ENCODE measurements at places on chromosomes 1 and 21.

- no peak for DNase-seq
These were observed 33.6 kb upstream of the DISP1 start for GRCh38 chr1:222781251-222781650.

- DNase-seq = no peak
These were observed 35.8 kb downstream of the FMO3 start for GRCh38 chr1:171126504-171126903.

- no peak for DNase-seq
These were observed 19.8 kb downstream of the SELP start for GRCh38 chr1:169610108-169610507.

DNA sequence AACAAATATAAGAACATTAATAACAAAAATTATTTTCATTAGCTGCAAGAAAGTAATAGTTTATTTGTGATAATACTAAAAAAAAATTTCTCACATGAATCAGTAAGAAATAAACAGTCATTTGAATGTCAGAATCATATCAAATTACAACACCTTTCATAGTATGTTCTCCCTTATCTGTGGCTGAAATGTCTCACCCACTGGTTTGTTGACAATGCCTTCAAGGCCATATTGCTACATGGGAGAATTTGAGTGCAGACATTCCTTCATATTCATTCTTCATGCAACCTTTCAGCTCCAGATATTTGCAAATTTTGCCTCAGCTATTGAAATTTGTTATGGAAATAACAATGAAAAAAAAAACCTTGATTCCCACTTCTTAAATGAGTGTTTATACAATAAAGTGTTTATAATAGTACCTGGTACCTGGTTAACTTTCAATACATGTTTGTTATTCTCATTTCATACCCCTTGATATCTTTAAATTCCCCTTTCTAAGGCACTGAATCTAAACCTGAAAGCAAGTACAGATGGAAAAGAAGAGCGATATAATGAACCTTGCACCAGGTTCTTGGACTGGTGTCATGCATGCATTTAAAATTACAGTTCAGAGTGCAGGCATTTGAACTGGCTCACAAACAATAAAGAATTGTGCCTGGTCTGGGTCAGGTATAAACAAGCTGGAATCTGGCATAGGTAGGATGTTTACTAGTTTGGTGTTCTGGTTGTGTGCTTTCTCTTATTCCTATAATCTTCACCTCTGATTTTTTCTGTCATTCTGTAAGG lies 242.2 kb upstream of the ADGRL2 start:
- DNase-seq = no peak

DNA sequence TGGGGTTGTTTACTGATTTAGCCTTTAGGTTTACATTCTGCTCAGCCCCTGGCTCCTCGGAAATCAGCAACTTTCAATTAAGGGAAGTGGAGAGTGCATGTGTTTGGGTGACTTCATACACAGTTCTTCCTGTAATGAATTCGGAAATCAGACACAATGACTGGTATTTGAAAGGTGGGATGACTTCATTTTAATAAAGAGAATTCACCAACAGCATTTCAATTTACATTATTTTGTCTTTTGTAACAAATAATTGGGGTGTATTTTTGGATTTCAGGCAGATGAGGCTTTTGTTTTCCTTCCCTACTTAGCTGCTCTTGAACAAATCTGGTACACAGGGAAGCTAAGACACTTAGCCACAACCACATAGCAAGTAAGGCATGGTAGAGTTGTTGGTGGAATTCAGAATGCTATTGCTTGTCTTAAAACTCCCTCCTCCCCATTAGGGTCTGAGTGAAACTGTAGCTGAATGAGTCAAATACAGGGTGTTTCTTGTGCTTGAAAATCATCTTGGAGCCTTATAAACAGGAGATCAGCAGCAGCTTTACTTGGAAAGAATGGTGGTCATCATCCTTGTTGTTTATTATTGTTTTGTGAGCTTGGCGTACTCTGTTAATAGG lies 917 bp downstream of the STX12 start:
- no peak for DNase-seq

DNA sequence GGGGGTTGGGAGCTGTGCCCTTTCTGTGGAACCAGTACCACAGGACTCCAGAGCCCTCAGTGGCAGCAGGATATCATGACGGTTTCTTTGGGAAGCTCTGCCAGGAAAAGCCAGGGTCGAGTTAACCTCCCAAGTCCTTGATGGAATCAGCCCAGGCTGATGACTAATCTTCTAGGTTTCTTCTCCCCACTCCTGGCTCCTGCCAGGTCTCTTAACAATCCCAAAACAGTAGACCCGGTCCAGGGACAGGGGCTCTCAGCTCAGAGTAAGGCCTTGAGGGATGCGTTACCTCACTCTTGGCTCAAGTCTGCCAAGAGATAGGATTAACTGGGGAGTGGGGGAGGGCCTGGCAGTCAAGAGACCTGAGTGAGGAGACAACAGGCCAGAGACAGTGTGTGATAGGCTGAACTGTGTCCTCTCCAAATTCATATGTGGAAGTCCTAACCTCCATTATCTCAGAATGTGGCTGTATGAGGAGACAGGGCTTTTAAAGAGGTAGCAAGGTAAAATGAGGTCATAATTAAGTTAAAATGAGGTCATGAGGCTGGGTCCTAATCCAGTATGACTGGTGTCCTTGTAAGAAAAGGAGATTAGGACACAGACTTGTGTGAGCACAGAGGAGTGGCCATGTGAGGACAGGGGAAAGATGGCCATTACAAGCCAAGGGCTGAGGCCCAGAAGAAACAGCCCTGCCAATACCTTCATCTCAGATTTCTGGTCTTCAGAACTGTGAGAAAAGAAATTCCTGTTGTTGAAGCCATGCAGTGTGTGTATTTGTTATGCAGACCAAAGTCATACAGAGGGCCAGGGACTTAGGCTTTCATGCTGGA lies 95.0 kb downstream of the BEND5 start:
- DNase-seq = no peak

GRCh38 chr1:35565742-35566133 lies 7.4 kb upstream of the TFAP2E start:
- DNase-seq = no peak

Data from RCC 7860 (cell line).